ENCODE measurements at places on chromosomes 5 and 9.
A peak's percentile ranks its signal among the peaks of the same experiment; 100 is the strongest.

DNA sequence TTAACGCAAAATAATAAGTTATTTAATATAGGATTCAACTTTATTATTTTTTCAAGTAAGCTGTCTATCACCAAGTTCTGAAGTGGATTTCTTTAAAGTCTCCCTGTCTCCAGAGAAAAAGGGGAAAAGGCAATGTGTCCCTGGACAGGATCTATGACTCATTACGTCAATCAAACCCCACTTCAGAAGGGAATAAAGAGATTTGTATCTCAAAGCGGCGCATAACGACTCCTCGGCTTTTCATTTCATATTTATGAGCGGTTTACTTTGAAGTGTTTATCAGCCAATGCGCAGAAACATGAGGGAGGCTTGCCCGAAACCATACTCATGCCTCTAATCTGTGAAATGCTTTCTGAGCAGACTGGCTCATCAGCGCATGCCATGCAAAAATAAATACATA lies 938.6 kb upstream of the WWC1 start:
- DNase-seq, result no peak

DNA sequence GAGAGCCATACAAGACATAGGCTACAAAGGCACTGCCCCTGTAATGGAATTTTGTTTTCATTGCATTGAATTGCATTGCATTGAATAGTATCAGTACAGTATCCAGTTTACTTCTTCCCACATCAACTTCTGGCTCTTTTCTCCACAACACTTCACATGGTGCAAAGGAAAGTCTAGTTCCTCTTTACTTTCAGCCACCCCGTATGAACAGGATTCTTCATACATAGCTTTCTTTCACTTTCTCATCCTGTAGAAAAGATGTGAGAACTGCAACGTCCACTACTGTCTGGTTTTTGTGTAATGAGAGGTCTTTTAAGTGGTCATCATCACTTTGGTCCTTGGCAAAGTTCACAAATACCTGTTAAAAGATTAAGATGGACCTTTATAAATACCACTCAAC lies 20.2 kb downstream of the NIPSNAP3B start:
- DNase-seq, result no peak

DNA sequence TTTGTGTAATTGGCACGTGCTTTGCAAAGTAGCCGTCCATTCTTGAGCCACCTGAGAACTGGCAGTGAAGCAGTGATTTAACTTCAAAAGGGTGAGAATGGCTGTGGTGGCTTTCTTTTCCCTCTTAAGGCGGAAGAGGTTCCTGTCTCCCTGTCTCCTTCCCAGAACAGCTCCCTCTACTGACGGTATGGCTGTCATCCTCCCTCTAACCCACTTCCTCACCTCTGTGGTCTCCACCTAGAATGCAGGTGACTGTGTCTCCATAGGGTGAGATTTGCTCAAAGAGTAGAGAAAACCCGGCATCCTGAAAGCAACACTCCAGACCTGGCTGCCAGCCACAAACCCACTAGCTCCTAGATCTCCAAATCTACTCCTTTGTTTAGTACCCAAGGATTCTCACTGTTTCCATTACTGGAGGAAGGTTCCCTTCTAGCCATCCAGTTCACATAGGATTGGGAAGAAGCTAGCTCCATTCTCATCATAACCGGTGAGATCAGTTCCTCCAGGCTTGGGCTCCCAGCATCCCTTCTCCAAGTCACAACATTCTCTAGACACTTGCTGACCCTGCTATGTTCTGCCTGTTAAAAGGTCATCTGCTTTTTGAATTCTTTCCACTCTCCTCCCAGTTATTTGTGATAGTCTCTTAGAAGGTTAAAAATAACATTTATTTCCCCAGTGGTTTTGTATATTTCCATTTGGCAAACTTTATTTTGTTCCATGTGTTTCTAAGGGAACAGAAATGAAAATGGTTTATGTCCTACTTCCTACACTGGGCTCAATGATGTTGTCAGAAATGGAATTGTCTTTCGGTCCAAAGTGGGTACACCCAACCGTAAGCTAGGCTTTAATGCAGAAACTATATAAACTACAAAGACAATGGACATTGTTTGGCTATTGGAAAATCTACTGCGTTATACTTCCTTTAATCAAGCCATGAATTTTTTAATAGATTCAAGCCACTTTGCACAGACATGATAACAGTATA lies 269.4 kb downstream of the CWC27 start:
- no peak for DNase-seq

GRCh38 chr5:43839218-43839617 lies 236.2 kb downstream of the NNT start:
- no peak for DNase-seq

DNA sequence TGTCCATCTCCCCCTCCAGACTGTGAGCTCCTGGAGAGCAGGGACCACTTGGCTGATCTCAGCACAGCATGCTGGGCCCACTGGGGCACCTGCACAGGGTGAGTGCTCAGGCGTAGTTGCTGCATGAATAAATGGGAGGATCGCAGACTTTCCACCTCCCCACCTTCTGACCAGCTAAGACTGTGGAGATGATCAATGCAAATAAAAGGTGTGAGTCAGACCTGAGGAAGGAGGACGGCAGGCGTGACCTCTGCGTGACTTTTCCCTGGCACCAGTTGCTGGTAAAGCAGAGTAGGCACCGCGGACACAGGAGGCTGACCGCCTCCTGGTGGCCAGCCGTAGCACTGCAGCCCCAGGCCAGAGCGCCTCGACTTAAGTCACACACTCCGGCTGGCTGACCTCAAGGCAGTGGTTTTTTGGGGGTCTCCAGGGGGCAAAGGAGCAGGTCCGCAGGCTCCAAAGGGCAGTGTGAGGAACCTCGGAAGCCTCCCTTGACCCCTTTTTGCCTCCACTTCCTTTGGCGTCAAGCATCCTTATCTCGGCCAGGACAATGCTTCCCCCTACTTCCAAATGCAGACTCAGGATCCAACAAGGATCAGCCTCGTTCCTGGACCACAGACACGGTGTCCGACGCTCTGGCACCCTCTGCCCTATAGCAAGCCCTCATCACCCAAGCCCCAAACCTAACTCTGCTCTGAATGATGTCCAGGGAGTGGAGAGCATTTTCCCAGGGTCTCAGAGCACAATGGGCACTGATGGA lies 12.7 kb upstream of the TDRD7 start:
- peak; percentile 12 for DNase-seq

DNA sequence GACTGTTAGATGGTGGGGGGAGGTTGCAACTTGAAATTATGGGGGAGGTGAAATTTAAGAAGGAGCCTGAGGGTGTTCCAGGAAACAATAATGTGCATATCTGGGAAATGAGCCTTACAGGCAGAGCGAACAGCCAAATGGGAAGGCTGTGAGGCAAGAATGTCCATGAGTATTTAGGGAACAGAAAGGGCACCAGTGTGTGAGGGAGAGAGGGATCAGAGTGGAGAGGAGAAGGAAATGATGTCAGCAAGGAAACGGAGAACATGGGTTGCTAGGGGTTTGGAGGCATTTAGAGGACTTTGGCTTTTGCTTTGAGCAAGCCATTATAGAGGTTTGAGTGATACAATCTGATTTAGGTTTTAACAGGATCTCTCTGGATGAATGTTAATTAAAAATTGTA lies 285.4 kb downstream of the TLE4 start:
- DNase-seq, result no peak

DNA sequence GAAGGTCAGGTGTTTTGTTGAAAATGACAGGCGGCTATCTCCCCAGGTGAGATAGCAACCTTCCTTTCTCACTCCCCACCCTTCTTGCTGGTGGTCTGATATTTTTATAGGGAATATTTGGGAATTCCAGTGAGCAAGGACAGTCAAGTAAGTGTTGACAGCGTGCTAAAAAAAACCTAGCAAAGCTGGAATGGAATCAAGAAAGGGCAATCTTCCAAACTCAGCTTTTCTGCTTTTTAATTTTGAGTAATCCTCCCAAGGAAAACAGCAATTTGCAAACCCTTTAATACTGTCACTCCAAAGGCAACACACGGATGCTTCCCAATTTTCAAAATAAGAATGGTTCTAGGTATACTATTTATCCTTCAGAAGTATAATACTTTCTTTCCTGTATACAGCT lies 143.7 kb upstream of the PCA3 start:
- no peak for DNase-seq

DNA sequence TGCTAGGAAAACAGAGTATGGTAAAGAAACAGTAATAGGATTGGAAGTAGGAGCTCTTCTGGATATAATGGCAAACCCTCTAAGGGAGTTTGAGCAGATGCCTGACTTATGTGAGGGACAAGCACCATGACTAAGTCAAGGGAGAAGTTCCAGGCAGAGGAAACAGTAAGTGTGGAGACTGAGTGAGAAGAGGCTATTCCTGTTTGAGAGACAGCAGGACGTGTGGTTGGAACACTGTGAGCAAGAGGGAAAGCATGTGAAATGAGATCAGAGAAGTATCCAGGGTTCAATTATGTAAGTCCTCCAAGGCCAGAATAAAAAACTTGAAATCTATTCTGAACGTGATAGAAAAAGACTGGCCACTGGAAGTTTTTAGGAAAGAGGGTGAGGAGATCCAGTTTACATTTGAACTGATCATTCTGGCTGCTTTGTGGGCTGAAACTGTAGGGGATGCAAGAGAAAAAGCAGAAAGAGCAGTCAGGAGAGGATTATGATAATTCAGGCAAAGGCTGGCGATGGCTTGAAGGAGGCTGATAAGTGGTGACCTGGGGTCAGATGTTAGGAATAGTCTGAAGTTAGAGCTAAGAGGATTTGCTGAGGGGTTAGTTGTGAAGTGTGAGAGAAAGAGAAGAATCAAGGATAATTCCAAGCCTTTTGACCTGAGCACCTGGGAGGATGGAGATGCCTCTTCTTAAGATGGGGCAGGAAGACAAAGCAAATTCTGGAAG lies 19.2 kb downstream of the DMAC1 start:
- no peak for DNase-seq

DNA sequence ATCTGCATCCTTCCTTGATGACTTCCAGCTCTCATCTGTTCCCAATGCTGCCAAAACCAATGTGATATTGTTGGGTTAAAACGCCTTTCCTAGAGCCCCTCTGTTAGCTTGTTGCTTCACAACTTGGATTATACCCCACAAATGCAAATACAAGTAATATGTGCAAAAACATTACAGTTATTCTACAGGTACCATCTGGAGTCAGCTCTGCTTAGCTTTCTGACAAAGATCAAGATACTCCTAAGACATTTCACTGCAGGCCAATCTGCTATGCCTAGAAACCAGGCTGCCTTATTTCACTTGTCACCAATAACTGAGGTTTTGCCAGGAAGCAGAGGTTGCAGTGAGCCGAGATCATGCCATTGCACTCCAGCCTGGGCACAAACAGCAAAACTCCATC lies 36.9 kb upstream of the ACO1 start:
- DNase-seq, result no peak

GRCh38 chr5:89948977-89949376 lies 460.6 kb downstream of the CETN3 start:
- DNase-seq, result no peak

- DNase-seq, result peak; percentile 18
Measured at GRCh38 chr9:130128733-130129431, 43.3 kb upstream of the NCS1 start.

GRCh38 chr5:141543053-141543452 lies 54.2 kb downstream of the PCDHGC5 start:
- no peak for DNase-seq

- DNase-seq, result no peak
Measured at GRCh38 chr5:5271786-5272321, 131.7 kb downstream of the ADAMTS16 start.

DNA sequence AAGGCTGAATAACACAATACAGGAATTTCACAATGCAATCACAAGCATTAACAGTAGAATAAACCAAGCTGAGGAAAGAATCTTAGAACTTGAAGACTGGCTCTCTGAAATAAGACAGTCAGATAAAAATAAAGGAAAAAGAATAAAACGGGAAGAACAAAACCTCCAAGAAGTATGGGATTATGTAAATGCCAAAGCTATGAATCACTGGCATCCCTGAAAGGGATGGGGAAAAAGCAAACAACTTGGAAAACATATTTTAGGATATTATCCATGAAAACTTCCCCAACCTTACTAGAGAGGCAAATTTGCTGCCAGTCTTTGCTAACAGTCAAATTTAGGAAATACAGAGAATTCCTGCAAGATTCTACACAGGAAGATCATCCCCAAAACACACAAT lies 157.9 kb downstream of the ALDH1A1 start:
- DNase-seq, result no peak

GRCh38 chr9:109934136-109934856 lies 154.3 kb downstream of the PALM2AKAP2 start:
- no peak for DNase-seq

- no peak for DNase-seq
Measured at GRCh38 chr5:111227226-111227782, 3.1 kb downstream of the CAMK4 start.

DNA sequence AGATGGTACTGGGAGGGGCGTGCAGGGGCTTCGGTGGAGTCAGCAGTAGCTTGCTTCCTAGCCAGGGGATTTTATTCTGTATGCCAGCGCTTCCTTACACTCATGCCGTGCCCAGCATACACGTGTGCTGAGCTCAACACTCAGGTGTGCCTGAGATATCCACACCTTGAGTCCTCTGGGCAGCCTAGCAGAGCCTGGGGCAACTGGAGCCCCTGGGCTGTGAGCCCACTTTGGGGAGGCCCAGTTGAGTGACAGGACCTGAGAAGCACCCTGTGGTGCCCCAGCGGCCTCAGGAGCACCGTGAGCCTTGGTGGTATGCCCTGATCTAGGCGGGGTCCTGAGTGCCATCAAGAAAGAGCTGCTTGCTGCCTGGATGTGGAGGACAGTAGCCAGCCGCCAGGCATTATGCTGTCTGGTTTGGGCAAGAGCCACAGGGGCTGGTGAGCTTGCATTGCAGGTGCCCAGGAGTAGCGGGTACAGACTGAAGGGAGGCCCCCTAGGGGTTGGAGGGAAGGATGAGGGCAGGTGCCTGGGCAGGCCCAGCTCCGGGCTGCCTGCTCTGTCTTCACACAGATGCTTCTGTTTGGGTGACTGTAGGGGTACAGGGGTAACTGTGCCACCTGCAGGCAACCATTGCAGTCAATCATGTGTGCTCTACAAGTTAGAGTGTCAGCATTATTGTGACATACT lies 42.9 kb downstream of the BNIP1 start:
- DNase-seq, result no peak

DNA sequence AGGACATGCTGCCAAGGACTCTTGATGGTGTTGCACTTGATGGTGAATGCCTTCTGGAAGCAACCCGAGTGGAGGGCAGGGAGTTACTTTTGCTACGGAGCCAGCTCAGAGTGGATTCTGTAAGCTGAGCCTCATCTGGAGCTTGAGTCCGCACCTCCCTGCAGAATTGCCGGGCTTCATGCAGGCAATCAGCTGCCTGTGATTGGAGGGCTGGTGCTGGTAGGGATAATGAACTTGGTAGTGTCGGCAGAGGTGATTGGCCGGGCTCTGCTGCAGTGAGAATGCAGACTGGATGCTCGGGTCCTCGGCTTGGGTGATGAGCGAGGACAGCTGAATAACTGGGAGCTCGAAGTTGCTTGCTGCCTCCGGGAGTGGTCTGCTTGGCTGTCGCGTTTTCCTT lies 23.1 kb downstream of the SLC25A25 start:
- DNase-seq, result peak; percentile 68

- no peak for DNase-seq
Measured at GRCh38 chr5:87302061-87302460, 34.4 kb downstream of the RASA1 start.

- DNase-seq, result no peak
Measured at GRCh38 chr9:107270082-107270481, 13.0 kb upstream of the RAD23B start.

- DNase-seq, result no peak
Measured at GRCh38 chr5:6082685-6083084, 295.7 kb downstream of the MED10 start.

- no peak for DNase-seq
Measured at GRCh38 chr9:73371801-73372200, 220.1 kb downstream of the ANXA1 start.
